ENCODE measurements at places on chromosomes 12 and 14.

DNA sequence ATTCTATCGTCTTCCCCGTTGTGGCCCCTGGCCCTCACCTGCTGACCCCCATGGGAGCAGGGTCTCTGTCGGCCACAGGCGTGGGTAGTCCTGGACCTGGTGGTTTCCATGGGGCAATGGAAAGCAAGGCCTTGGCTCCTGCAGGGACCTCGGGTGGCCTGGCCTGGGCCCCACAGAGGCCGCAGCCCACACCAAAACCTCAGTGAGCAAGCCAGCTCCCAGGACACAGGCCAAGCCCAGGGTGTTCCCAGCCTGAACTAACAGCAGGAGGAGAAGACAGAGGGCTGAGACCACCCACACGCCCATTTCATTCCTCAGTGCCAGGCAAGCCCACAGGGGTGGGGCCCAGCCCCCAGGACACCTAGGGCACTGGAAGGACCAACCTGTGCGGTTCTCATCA is 16.9 kb downstream of the ABCB9 start:
- no peak for DNase-seq

- DNase-seq, result no peak
Measured at GRCh38 chr14:91293281-91293680, 48.8 kb upstream of the GPR68 start.

GRCh38 chr14:39025250-39025809 is 77.7 kb downstream of the SEC23A start:
- DNase-seq, result no peak

DNA sequence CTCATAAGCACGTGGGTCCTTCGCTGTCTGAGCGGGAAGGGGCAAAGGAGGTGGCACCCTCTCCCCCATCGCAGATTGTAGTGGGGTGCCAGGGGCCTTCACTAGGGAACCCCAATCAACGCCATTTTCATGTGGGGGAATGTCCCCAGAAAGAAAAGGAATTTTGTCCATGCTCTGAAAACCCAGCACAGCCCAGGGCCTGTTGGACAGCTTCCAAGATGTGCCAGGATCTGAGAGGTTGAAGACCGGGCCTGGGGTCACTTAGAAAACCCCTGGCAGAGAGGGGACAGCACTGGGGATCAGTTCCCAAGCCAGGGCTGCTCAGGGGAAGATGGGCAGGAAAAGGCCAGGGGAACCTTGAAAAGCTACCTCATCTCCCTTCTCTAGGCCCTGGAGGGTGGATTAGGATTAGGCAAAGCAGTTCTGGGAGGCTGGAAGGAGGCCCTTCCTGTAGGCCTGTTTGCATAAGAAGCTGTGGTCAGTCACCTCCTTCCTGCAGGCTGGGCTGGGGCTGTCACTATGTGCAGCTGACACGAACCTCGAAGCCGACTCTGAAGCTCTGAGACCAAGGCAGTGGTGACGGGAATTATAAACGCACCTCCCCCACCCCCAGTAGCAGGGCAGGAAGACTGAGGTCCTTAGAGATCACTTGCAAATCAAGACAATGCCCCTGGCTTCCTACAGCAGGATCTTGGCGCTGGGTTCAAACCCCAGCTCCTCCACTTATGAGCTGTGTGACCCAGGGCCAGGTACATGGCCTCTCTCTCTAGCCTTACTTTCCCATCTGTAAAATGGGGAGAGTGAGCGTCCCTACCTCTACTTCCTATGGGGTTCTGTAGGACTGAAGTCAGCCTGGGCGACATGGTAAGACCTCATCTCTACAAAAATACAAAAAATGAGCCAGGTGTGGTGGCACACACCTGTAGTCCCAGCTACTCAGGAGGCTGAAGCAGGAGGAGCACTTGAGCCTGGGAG is 29.0 kb downstream of the TESC start:
- DNase-seq, result no peak

DNA sequence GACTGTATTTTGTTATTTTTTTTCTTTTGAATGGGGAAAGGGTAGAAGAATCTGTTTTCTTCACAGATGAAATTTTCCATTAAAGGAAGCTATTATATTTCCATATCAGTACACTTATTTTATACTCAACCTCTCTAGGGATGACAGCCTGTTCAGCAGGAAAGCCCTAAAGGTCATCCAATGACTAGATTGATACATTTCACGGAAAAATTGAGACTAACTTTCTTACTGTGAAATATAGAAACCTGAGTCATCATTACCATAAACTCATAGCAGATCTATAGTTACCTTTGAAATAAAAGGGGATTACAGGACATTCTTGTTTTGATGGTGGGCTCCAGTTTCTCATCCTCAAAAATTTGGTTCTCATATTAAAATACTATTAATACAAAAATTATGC is 36.1 kb upstream of the PTCSC3 start:
- DNase-seq, result no peak

GRCh38 chr12:51847643-51848325 is 734 bp downstream of the FIGNL2 start:
- no peak for DNase-seq

DNA sequence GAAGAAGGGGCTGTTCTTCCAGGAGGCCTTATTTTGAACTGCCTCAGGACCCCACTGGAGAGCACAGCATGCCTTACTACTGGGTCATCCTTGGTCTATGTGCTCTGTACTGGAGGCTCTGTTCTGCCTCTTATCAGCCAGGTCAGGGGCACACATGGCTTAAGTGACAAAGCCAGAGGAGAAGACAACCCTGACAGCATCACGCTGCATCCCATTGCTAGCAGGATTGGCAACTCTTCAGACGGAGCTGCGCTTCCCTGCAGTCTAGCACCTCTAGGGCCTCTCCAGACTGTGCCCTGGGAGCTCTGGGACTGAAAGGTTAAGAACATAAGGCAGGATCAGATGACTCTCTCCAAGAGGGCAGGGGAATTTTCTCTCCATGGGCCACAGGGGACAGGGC is 17.3 kb upstream of the TIGAR start:
- DNase-seq, result no peak

DNA sequence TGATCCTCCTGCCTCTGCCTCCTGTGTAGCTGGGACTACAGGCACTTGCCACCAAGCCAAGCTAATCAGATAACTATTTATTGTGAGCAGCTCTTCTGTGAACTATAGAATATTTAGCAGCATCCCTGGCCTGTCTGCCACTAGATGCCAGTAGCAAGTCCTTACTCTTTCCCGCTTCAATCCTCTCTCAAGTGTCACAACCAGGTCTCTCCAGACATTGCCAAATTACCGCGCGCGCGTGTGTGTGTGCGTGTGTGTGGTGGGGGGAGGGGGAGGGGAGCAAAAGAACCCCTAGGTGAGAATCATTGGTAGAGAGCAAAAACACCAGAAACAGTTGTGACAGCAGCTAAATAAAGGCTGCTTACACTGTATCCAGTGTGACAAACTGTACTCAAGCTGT is 49.9 kb downstream of the PPP2R5E start:
- no peak for DNase-seq

DNA sequence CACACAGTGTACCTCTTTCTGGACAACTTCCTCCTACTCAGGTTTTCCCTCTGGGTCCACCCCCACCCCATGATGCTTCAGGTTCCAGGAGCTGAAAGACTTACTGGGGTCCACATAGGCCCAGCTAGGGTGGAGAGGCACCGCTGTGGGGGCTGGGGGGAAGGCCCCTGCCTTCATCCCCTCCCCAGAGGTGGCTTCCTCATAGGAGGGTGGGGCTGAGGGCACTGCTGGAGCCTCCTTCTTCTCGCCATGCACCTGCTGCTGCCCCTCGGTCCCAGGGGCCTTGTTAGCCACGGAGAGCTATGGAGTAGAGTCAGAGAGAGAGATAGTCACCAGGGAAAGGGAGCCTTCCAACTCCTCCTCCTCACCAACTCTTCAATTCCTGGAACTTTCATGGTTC is 2.7 kb downstream of the FAIM2 start:
- no peak for DNase-seq

- DNase-seq, result no peak
Measured at GRCh38 chr12:124086299-124086898, 113.4 kb downstream of the ZNF664 start.

GRCh38 chr12:6231359-6232268 is 31.4 kb downstream of the CD9 start:
- DNase-seq, result no peak

- no peak for DNase-seq
Measured at GRCh38 chr12:38664661-38665269, 240.6 kb downstream of the CPNE8 start.

All from stimulated activated CD8-positive, alpha-beta memory T cell treated with anti-CD3 and anti-CD28 coated beads, Interleukin-4, amount 100 ng/mL, for 1 hour (primary cell).